PC-3 (cell line): ENCODE measurements at places on chromosomes 6 and 20.
A peak's percentile ranks its signal among the peaks of the same experiment; 100 is the strongest.

GRCh38 chr6:56714273-56714672 is 71.6 kb upstream of the DST start:
- DNase-seq = peak; percentile 66

DNA sequence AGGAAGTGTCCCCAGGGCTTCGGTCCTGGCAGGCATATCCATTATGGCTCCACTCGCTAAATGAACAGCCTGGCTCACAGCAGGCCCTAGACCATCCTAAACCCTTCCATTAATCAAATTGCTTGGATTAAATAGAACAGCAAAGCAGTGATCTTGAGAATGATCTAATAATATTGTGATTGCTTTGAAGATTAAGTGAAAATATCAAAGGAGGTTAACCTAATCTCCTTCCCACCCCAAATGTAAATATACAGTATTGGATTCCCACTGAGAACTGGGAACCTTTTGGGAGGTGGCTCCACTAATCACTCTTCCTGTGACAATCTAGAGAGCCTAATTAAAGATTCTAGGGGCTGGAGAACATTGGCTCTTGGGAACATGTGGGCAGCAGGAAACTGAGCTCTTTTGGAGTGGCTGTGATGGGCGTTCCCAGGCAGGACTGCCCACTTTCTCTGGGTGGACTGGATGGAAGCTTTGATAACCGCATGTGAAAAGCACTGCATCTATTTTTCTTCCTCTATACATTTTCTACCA is 68.3 kb upstream of the FRMD1 start:
- H3K27ac ChIP-seq = no peak overlapping the region
- no peaks in the 10 kb centered on the region for H3K36me3 ChIP-seq
- DNase-seq = no peak
- H3K4me1 ChIP-seq = no peaks in the 10 kb centered on the region

DNA sequence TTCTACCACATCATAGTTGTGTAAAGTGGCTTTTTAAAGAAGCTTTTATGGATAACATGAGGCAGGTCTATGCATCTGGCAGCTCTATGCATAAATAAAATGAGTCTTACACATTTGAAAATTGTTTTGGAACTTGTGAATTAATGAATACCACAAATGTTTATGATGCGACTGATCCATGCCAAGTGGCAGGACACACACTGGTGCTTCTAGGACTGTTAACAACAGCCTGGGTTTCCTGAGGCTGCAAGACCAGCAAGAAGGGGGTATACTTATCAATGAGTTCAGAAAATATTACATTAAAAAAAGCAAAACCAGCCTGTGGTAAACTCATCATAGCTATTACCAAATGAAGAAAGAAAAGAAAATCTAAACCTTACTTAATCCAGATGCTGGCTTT is 212.9 kb upstream of the PDE10A start:
- H3K27ac ChIP-seq = no peak overlapping the region
- H3K4me1 ChIP-seq = no peaks in the 10 kb centered on the region
- no peak overlapping the region for H3K4me3 ChIP-seq
- H3K36me3 ChIP-seq = no peaks in the 10 kb centered on the region
- DNase-seq = no peak

- H3K27me3 ChIP-seq = no peaks in the 10 kb centered on the region
- peak overlapping the region; percentile 84 for H3K4me3 ChIP-seq
- DNase-seq = peak; percentile 18
- H3K36me3 ChIP-seq = no peaks in the 10 kb centered on the region
- 0 out of 2 replicates have a peak overlapping the region, but pooled peaks have one; percentile 7 for H3K27ac ChIP-seq
- H3K4me1 ChIP-seq = peaks cover 9% of the 10 kb centered on the region
Observed at GRCh38 chr6:28211840-28212509, 13.1 kb upstream of the ZSCAN9 start.

- H3K4me3 ChIP-seq = no peak overlapping the region
- no peaks in the 10 kb centered on the region for H3K27me3 ChIP-seq
- no peak for DNase-seq
- no peak overlapping the region for H3K27ac ChIP-seq
Observed at GRCh38 chr6:40457261-40457660, 129.9 kb downstream of the LRFN2 start.

DNA sequence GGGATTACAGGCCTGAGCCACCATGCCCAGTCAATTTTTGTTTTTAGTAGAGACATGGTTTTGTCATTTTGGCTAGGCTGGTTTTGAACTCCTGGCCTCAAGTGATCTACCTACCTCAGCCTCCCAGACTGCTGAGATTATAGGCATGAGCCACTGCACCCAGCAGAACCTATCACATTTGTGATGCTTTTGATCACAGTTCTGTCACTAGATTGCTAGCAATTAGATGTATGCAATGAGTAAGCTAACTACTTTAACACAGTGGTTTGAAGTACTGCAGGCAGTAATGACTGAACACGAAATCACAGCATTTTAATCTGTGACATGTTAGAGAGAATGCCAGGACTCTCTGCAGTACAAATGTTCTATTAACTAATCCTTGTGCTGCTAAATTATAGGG is 19.6 kb upstream of the SAMHD1 start:
- no peak overlapping the region for H3K27ac ChIP-seq
- no peaks in the 10 kb centered on the region for H3K36me3 ChIP-seq
- H3K27me3 ChIP-seq = no peaks in the 10 kb centered on the region
- H3K4me3 ChIP-seq = no peak overlapping the region

GRCh38 chr20:55580475-55580874 is 424.8 kb downstream of the CBLN4 start:
- no peak overlapping the region for H3K4me3 ChIP-seq
- DNase-seq = peak; percentile 28
- no peaks in the 10 kb centered on the region for H3K36me3 ChIP-seq
- H3K27ac ChIP-seq = peak overlapping the region; percentile 52
- H3K4me1 ChIP-seq = no peaks in the 10 kb centered on the region

GRCh38 chr6:137739544-137739943 is 127.5 kb upstream of the TNFAIP3 start:
- no peaks in the 10 kb centered on the region for H3K27me3 ChIP-seq
- H3K27ac ChIP-seq = no peak overlapping the region
- DNase-seq = no peak
- H3K4me3 ChIP-seq = no peak overlapping the region
- H3K36me3 ChIP-seq = no peaks in the 10 kb centered on the region

- H3K4me1 ChIP-seq = peaks cover 5% of the 10 kb centered on the region; the same call in 1 of the 2 replicates
- no peak for DNase-seq
- no peaks in the 10 kb centered on the region for H3K36me3 ChIP-seq
- H3K27me3 ChIP-seq = no peaks in the 10 kb centered on the region
- no peak overlapping the region for H3K4me3 ChIP-seq
Observed at GRCh38 chr6:7463785-7464184, 74.2 kb downstream of the RIOK1 start.

GRCh38 chr6:73051147-73051546 is 174.1 kb downstream of the KHDC1L start:
- H3K4me3 ChIP-seq = no peak overlapping the region
- no peak overlapping the region for H3K27ac ChIP-seq
- no peaks in the 10 kb centered on the region for H3K36me3 ChIP-seq
- no peaks in the 10 kb centered on the region for H3K27me3 ChIP-seq
- no peaks in the 10 kb centered on the region for H3K4me1 ChIP-seq
- no peak for DNase-seq

GRCh38 chr20:37565134-37565811 is 37.6 kb upstream of the BLCAP start:
- no peak overlapping the region for H3K4me3 ChIP-seq
- H3K36me3 ChIP-seq = no peaks in the 10 kb centered on the region
- no peak for DNase-seq
- no peak overlapping the region for H3K27ac ChIP-seq

DNA sequence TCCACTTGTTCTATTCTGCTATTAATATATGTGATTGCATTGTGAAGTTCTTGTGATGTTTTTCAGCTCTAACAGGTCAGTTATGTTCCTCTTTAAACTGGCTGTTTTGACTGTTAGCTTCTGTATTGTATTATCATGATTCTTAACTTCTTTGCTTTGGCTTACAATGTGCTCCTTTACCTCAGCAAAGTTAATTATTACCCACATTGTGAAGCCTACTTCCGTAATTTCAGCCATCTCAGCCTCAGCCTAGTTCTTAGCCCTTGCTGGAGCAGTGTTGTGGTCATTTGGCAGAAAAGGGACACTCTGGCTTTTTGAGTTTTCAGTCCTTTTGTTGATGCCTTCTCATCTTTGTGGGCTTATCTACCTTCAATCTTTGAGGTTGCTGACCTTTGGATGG is 440.2 kb downstream of the TBC1D32 start:
- no peaks in the 10 kb centered on the region for H3K27me3 ChIP-seq
- H3K4me1 ChIP-seq = no peaks in the 10 kb centered on the region
- H3K4me3 ChIP-seq = no peak overlapping the region
- no peak overlapping the region for H3K27ac ChIP-seq

DNA sequence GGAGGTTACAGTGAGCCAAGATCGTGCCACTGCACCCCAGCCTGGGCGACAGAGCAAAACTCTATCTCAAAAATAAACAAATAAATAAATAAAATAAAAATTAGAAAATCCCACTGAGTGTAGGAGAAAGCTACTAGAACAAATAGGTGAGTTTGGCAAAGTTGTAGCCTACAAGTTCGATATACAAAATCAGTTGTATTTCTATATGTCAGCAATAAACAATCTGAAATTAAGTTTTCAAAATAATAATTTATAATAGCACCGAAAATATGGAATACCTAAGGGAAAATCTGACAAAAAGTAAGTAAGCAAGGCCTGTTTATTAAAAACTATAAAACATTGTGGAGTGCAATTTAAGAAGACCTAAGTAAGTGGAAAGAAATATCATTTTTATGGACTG is 5.1 kb upstream of the DEFB118 start:
- no peak overlapping the region for H3K4me3 ChIP-seq
- DNase-seq = no peak
- no peak overlapping the region for H3K27ac ChIP-seq
- peaks cover 55% of the 10 kb centered on the region for H3K27me3 ChIP-seq

DNA sequence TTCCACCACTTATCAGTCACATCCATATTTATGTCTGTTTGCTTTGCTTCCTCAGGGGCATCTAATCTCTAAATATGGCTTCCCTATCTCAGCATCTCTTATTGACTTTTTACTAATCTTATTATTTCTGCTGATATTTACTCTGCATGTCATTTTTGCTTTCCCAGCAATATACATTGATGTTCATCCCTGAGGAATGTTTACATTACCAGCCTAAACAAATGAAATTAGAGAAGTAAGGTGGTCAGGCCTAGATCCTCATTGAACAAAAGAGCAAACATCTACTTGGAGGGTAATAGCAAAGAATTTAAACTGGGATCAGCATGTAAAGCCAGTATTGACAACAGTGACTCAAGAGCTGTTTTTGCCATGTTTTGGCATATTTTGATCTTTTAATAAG is 546.4 kb downstream of the MMUT start:
- H3K4me3 ChIP-seq = no peak overlapping the region; the same call in 1 of the 2 replicates
- DNase-seq = peak; percentile 92
- H3K27ac ChIP-seq = peak overlapping the region; percentile 96
- H3K36me3 ChIP-seq = no peaks in the 10 kb centered on the region

DNA sequence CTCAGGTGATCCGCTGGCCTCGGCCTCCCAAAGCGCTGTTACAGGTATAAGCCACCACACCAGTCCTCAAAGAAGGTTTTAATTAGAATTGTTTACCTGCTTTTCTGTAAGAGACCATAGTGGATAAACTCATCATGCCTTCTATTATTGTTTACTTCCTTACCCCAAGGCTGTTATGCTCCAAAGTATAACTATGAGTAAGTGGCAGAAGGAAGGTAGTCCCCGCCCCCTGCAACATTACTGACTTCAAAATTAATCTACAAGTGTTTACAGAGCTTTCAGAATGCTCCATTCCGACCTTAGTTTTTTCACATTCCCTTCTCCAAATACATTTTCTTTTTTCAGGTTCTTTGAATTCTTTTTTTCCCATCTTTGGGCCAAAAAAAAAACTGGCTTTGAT is 480.5 kb upstream of the NOX3 start:
- no peaks in the 10 kb centered on the region for H3K4me1 ChIP-seq
- H3K27me3 ChIP-seq = no peaks in the 10 kb centered on the region
- no peak for DNase-seq
- no peak overlapping the region for H3K27ac ChIP-seq
- H3K4me3 ChIP-seq = no peak overlapping the region

- DNase-seq = peak; percentile 74
- no peaks in the 10 kb centered on the region for H3K27me3 ChIP-seq
- H3K36me3 ChIP-seq = no peaks in the 10 kb centered on the region
Observed at GRCh38 chr6:153038378-153039057, 36.0 kb upstream of the MTRF1L start.

- no peaks in the 10 kb centered on the region for H3K4me1 ChIP-seq
- H3K27me3 ChIP-seq = peaks cover 58% of the 10 kb centered on the region
- no peak overlapping the region for H3K4me3 ChIP-seq
Observed at GRCh38 chr6:15668918-15669317, 6.1 kb upstream of the DTNBP1 start.

DNA sequence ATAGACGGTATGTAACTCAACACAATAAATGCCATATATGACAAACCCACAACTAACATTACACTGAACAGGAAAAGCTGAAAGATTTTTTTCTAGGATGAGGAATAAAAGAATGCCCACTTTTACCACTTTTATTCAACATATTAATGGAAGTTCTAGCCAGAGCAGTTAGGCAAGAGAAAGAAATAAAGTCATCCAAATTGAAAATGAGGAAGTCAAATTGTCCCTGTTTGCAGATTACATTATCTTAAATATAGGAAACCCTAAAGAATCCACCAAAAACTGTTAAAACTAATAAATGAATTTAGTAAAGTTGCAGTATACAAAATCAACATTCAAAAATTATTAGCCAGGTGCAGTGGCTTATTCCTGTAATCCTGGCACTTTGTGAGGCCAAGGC is 24.6 kb upstream of the ADGB start:
- no peak overlapping the region for H3K4me3 ChIP-seq
- H3K27ac ChIP-seq = no peak overlapping the region
- H3K27me3 ChIP-seq = no peaks in the 10 kb centered on the region
- H3K36me3 ChIP-seq = no peaks in the 10 kb centered on the region
- DNase-seq = no peak
- H3K4me1 ChIP-seq = no peaks in the 10 kb centered on the region

- H3K4me1 ChIP-seq = no peaks in the 10 kb centered on the region
- no peaks in the 10 kb centered on the region for H3K27me3 ChIP-seq
- no peak overlapping the region for H3K4me3 ChIP-seq
- H3K36me3 ChIP-seq = no peaks in the 10 kb centered on the region
- DNase-seq = no peak
Observed at GRCh38 chr20:30485331-30486102, 771.9 kb upstream of the DEFB115 start.

- H3K27me3 ChIP-seq = no peaks in the 10 kb centered on the region
- H3K27ac ChIP-seq = no peak overlapping the region
- no peaks in the 10 kb centered on the region for H3K36me3 ChIP-seq
- H3K4me3 ChIP-seq = no peak overlapping the region
Observed at GRCh38 chr6:81003156-81003555, 749.3 kb downstream of the TENT5A start.
